ENCODE measurements at places on chromosomes 2 and 18.

DNA sequence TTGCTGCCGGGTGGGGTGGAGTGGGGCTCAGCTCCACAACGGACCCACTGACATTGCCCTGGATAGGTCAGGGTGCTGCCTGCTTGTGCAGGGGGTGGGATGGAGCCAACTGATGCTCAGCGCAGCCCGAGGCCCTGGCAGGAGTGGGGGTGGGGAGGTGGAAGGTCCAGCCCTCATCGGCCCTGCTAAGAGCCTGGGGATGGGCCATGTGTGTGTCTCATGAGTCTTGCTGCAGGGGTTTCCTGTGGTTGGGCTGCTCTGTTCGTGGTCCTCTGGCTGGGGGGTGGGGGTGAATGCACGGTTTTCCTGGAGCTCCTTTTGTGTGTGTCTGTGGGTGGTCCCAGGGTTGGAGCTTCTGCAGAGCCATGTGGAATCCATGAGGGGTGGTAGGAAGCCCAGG is 39.4 kb upstream of the GALR1 start:
- DNase-seq: no peak

- no peak for DNase-seq
Observed at GRCh38 chr2:132849118-132849517, 179.1 kb upstream of the LYPD1 start.

DNA sequence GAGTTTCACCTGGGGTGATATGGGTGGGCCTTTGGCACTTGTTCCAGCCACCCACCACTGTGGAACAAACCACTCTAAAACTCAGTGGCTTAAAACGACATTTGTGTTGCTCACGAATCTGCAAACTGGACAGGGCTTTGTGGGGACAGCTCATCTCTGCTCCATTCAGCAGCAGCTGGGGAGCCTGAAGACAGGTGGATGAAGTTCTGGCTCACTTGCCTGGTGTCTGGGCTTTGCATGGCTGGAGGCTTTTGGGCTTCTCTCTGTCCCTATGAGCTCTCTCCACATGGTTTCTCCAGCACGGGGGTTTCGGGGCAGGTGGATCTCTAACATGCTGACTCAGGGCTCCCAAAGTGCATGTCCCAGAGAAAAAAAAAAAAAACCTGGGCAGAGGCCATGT is 93.0 kb upstream of the GLI2 start:
- DNase-seq: no peak

DNA sequence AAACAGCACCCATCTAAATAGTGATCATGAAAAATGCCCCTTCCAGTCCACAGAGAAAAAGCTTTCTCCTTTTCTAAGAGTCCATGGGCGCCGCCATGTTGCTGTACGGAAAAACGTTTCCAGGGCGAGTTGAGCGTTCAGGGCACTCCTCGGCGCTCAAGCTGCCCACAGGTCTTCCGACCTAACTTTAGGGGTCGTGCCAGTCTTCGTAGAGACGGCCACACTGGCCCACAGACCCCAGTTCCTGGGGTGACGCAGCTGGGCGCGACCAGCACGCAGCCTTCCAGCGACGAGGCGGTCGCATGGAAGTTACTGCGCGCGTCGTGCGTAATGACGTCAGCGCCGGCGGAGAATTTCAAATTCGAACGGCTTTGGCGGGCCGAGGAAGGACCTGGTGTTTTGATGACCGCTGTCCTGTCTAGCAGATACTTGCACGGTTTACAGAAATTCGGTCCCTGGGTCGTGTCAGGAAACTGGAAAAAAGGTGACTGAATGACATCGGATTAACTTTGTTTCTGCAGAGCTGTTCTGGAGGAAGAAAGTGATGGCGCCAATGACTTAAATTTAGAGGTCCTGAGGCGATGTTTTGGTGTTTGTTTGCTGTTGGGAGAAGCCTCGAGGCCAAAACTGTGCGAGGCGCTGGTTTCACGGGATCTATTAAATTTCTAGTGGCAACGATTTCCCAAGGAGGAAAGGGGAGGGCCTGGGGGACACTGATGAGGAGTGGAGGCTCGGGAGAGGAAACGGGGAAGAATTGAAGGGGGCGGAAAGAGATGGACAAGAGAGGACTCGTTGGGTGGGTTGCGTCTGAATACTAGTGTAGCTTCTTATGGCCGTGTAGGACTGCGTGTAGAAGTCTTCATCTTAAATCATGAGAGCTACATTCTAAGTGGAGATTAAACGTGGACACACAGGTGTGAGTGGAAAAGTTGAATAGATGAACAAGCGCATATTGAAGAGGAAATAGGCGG is at the start of the genes METTL4 and NDC80:
METTL4 (minus strand) TSS at position 306 of the 971 bp plus-strand sequence. CDS start 4,289 bp downstream, outside the sequence.
NDC80 (plus strand) TSS at position 358 of the 971 bp plus-strand sequence. CDS start 1,429 bp downstream, outside the sequence.
- DNase-seq: peak; percentile 92

- DNase-seq: no peak
Observed at GRCh38 chr2:170434900-170435621, 257.1 kb downstream of the MYO3B start.

DNA sequence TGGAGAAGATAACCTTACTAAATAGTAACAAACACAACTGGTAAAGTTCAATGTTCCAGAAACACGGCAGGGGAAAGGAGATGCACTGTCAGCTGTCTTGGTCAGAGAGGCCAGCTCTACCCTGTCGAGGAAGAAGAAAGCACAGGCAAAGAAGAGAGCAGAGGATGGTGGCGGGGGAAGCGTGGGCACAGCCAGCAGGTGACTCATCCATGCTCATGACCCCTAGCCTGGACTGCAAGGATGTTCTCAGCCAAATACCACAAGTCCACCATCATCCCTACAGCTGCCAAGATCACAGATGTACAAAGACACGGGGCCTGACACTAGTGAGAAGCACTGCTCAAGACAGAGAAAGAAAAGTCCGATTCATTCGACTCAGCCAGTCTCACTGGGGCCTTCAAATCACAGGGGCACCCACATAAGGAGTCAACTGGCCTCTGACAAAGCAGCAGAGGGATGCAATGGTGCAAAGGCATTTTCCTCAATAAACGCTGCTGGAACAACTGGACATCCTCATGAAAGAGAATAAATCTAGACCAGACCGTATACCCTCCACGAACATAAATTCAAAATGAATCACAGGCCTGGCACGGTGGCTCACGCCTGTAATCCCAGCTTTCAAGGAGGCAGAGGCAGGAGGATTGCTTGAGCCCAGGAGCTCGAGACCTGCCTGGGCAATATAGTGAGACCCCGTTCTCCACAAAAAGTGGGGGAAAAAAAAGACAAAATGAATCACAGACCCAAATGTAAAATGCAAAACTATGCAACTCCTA is 5.6 kb downstream of the DTYMK start:
- DNase-seq: no peak

DNA sequence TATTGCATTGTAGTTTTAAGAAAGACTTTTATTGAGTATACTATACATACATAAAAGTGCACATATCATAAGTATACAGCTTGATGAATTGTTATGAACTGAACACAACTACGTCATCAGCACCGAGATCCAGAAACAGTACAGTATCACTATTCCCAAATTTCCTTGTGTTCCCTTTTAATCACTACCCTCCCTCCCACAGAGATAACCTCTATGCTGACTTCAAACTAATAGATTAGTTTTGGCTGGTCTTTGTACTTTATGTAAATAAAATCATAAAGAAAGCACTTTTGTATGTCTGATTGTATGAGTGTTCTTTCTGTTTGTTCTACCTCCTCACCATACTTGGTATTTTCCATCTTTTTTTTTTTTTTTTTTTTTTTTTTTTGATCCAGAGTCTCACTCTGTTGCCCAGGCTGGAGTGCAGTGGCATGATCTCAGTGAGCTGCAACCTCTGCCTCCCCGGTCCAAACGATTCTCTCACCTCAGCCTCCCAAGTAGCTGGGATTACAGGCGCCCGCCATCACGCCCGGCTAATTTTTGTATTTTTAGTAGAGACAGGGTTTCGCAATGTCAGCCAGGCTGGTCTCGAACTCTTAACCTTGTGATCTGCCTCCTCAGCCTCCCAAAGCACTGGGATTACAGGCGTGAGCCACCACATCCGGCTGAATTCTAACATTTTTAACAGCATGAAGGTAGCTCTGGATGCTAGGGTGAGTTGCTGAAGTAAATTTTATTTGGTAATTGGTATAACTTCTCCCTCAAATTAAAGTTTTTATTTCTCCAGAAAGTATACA is 43.3 kb upstream of the RAB1A start:
- no peak for DNase-seq

DNA sequence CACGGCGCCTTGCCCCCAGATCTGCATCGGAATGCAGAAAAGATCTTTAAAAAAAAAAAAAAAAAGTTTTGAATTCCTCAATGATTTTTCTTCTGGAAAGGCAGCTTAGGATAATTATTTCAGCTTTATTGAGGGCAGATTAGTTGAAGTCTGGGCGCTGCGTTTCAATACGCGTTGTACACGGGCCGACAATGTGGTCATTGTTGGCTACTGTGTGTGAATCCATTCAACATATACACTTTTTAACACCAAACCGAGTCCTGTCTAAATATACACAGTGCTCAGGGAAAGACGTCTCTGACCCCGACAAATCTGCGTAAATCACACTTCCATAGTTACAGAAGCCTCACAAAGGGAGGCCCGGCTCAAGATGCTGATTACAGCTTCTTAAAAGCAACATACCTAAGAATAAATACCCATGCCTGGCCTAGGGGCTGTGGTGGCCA is 1.4 kb upstream of the SIX3 start:
- no peak for DNase-seq

DNA sequence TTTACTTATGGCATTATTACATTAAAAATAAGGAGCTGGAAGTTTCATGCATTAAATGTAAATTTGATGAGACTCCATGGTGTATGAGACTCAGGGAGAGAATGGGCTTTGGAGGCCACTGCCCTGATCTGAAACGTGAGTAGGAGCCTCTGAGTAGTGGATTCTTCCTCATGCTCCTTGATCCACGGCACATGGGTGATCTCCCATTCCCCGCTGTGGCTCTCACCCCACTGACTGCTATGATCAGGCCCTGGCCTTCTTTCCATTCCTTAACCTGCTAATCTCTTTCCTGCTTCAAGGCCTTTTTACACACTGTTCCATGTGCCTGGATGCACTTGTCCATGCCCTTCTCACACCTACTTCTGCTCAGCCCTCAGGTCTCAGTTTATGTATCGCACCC is 68.4 kb downstream of the SMAD7 start:
- DNase-seq: no peak

DNA sequence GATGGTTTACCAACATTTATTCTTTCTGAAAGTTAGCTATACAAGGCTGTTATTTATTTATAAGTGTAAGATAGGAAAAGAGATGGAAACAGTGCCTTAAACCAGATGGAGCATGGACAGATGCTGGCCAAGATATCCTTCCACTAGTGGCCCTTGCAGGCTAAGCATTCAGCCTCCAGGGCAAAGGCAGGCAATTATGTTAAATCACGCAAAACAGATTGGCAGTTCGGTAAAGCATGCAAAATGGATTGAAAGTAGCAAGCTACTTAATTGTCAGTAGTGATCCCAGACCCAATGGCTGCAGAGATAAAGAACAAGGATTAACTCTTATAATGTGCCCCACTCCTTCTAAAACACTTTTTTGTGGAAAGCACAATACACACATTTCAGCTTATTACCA is 105.4 kb upstream of the MAP4K3 start:
- no peak for DNase-seq

- DNase-seq: no peak
Observed at GRCh38 chr18:13684546-13684945, 41.8 kb downstream of the FAM210A start.

DNA sequence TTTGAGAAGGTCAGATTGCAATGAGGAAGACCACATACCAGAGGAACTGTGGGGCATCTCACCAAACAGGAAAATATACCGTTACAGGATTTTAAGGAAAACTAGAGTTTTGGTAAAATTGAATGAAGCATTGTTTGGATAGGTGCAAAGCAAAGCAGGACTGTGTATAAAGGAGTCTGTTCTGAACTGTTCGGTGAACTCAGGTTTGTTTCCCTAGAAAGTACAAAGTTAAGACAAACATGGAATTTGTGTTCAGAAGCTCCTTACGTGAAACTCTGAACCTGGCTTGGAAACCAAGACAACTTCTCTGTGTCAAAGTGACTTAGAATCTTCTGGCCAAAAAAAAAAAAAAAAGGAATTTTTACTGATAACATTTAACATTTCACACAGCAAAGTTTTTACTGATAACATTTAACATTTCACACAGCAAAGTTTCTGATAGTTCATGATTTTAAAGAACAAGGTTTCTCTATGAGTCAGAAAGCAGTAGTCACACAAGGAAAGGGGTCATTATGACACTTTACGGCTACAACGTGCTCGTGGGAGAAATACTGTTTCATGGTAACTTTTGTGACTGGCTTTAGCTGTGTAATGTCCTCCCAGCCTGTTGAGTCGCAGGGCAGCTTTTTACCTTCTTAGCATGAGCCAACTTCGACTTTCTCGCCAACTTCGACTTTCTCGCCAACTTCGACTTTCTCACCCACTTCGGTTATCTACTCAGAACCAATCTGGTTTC is 21.2 kb upstream of the TET3 start:
- no peak for DNase-seq

DNA sequence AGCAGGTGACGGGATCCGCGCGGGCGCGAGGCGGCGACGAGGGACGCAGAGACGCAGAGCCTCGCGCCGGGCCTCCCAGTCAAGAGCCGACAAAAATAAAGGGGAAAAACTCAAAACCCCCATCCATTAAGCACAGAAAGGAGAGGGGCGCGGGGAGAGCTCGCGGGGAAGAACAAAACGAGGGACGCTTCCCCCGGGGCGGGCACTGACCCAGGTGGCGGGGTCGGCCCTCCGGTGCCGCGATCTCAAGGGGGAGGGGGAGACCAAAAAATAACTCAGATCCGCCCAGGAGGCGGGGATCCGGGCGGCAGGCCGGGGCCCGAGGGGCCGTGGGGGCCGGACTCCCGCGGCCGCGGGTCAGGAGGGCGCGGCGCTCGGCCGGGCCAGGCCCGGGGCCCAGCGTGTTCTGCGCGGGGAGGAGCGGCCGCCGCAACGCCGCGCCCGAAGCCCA is 597 bp downstream of the RNF103 start:
- DNase-seq: no peak

- DNase-seq: no peak
Observed at GRCh38 chr2:25250331-25251070, 82.1 kb upstream of the POMC start.

- DNase-seq: no peak
Observed at GRCh38 chr2:119647440-119648169, 31.4 kb upstream of the TMEM177 start.

- no peak for DNase-seq
Observed at GRCh38 chr2:175743011-175743410, 259.1 kb downstream of the LNPK start.

- no peak for DNase-seq
Observed at GRCh38 chr2:9984217-9984739, 32.8 kb downstream of the GRHL1 start.

DNA sequence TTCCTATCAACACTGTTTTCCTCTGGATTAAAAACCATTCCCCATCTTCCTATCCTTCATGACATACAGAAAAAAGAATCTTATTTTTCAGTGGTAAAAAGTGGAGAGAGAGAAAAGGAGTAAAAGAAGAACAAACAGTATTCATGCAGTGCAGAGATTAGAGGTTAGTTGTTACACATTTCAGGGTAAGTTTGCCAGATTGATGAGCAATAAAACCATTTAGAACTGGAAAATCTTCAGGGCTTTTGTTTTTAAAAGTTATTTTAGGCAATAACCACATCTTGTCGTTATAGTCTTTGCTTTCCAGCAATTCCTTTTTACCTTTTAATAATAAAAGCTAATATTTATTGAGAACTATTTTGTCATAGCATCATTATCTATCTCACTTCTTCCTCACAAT is 104.5 kb downstream of the GPD2 start:
- no peak for DNase-seq
